Activated T-helper 9 cell treated with anti-CD3 and anti-CD28 coated beads, Interleukin-2, amount 50 U/mL, for 16 hours (primary cell): ENCODE measurements at places on chromosomes 6 and 20.

DNA sequence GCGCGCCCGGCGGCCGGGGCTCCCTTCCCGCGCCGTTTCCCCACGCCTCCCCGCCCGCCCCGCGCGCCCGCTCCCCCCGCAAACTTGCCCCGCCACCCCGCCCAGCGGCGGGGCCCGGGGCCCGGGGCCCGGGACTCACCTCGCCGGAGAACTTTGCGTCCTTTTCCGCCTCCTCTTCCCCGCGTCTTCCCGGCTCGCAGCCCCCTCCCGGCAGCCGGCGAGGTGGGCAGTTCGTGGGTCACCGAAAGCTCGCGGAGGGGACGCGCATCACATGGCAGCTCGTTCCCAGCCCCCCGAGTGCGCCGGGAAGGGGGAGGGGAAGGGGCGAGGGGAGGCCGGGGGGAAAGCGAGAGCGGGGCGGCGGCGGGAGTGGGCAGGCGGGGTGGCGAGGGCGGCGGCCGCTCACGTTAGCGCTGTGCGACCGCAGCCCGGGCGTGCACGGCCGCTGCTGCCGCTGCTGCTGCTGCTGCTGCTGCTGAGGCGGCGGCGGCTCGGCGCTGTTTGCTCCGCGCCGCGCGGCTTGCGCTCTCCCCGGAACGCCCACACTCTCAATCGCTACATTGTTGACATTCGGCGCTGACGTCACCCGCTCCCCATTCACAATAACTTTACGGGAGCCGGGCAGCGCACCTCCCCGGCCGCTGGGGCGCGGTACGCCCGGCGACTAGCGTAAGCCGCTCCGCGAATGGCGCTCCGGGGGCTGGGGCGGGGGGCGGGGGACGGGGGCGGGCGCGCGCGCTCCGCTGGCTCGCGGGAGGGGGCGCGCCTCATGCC is at the start of gene BACH2:
Gene BACH2, minus strand, starts transcription at position 503 of the 774 bp plus-strand sequence. CDS start 287,999 bp downstream, outside the sequence.
- DNase-seq, result peak; percentile 90

GRCh38 chr6:139303185-139303584 is 11.4 kb upstream of the TXLNB start:
- no peak for DNase-seq

DNA sequence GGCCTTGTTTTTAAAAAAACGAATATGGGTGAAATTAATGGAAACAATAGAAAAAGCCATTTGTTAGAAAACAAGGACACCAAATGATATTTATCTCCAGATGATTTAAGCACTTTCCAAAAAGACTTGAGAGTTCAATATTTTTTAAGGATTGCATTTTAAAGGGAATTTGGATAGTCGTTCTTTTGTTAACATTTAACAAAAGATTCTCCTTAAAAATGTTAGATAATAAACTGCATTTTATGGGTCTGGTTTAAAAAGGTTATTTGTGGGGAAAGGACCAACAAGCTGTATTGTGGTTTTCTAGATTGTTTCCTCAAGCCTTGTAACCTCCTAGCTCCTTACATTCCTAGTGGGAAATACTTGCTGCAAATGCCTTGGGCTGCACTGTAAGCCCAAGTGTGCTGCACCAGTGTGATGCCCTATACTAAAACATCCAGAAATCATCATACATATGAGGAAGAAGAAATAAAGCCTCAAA is 1.5 kb upstream of the PHIP start:
- no peak for DNase-seq

- DNase-seq, result no peak
These were observed 5.2 kb upstream of the CNR1 start for GRCh38 chr6:88171312-88171711.

DNA sequence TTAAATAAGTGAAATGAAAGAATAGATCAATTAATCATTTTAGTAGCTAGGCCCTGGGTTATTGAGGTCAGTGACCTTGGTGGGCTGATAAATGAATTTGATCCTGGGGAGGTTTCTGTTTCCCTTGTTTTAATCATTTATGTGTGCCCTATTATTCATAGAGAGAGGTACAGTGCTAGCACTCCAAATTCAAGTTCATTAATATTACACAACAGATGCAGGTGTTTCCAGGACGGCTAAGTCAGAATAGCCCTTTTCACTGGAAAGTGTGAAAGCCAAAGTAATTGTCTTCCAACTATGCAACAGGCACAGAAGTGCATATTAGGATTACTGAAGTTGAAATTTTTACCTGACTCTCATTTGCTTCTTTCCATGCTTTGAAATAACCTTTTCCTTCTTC is 61.7 kb upstream of the SGK1 start:
- DNase-seq, result no peak
